ENCODE measurements at places on chromosomes 2 and 18.

DNA sequence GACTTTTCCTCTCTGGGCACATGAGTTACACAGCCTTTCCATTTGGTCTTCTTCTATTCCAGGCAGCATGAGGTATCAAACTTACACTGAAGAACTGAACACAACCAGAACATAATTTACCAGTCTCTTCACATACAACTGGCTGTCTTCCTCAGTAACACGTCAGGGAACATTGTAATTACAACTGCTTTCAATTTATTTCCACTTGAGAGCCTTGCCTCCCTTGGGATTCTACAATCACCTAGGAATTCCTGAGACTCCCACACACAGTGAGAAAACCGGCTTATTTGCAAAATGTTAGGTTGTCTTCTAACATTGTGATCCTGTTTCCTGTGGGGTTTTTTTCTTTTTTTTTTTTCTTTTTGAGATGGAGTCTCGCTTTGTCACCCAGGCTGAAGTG, 149.9 kb downstream of the TMX3 start:
- DNase-seq, result no peak

- DNase-seq, result no peak
Measured at GRCh38 chr18:58114766-58115165, 70.7 kb downstream of the NEDD4L start.

- DNase-seq, result no peak
Measured at GRCh38 chr2:160434254-160434948, 59.2 kb downstream of the RBMS1 start.

DNA sequence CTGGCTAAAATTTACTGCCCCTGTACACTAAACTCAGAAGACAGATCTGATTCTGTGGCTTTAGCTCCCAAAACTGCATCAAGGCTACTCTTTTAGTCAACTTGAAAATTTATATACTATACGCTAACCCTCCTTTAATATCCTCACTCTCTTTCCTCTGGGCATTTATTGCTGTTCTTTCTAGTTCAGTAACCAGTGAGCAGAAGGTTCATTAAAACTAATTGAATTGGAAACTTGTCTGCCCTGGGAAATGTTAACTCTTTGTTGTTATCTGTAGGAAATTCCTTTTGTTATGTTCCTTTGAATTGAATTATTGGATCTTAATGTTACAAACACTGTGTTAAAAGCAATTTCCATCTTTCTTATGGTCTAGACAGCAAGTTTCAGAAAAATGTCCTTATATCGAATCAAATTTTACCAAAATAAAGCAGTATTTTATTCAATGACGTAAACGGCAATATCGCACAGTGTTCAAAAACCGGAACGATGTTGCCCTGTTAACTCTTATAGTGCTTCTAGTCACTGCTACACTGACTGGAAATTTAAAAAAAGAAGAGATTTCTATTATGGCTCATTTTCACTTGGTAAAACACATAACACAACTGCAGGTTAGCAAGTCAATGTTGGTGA, 168.3 kb downstream of the NR4A2 start:
- DNase-seq, result no peak

- DNase-seq, result no peak
Measured at GRCh38 chr2:194610297-194610696, 1046.7 kb upstream of the SLC39A10 start.

- no peak for DNase-seq
Measured at GRCh38 chr18:1846640-1847039, 724.7 kb downstream of the METTL4 start.

DNA sequence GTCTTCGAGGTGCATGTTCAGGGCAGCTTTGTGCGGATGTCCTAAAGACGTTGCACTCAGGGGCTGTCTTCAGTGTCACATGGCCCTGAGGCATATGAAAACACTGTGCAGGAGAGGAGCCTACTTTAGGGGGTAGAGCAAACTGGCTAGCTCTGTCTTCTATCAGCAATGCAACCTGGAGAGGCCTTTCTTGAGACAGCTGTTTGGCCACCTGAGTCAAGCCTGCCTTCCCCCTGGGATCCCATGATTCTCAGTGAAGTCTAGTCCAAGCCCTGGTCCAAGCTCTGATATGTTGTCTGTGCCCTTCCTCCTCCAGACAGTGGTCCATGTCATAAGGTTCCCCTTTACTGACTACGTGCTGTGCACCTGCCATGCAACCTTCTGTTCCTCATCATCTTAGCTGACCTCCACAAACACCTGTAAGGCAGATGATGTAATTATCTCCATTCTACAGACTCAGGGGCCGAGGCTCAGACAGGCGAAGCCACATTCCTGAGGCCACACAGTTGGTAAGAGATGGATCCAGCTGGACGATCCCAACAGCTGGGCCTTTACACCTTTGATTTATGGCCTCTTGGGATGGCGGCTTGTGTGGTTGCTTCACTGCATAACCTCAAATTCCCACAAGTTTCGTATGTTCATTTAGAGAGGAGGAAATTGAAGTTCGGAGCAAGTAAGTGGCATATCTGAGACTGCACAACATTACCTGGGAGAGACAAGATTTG, 109.9 kb downstream of the COPS8 start:
- DNase-seq, result no peak

DNA sequence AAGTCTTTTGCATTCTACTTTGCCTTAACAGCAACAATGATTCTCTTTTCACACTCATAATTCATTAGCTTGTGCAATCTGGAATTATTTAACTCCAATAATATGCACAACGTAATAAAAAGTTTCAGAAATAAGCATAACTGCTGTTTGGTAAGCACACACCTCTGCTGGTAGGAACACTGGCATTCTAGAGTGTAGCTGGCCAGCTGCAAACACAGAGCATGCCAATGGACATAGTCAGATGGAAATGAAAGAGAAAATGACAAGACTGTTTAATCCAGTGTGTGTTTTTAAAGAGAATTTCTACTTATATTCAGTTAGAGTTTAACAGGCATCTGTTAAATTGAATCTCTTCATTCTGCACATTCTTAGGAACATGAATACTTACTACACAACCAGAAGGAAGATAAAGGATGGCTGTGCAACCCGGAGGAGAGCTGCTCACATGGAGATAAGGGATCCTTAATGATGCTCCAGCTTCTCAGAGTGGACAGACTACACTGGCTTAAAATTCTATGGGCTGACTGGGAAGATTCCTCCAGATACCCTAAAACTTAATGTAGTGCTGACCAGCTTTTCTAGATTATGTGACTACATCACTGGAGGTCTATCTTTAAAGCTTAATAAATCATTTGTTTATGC, 94.6 kb upstream of the CHAC2 start:
- no peak for DNase-seq

- DNase-seq, result no peak
Measured at GRCh38 chr2:63186331-63186730, 135.7 kb downstream of the OTX1 start.

- no peak for DNase-seq
Measured at GRCh38 chr2:240390091-240391073, 45.1 kb upstream of the GPC1 start.

GRCh38 chr2:78979380-78980151, 45.9 kb upstream of the REG3G start:
- DNase-seq, result no peak

DNA sequence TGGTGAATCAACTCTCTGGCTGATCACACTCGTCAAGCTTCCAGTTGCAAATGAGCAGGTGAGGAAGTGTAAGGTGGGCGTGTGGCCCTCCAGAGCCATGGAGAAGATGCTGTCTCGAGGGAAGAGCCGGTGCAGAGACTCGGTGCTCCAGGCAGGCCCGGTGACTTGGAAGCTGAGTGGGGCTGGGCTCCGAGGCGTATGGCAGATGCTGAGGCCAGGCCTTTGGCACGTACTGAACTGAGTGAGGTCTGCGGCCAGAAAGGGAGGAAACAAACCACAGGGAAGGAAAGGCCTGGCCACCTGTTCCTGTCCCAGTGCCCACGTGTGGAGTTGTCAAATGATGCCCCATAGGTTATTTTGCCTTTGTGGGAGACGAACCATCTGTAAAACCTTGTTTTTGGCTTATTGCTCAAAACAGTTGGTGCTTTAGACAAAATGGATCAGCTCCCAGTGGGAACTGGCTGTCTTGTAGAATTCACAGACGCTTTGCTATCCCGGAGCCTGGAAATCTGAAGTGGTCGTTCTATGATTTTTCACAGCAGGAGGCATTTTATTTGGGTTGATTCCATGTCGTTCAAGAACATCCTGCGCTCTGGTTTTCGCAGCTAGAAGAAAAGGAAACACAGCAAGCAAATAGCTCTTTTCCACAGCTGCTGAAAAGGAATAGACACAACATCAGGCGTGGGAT, 117.5 kb upstream of the TMEM18 start:
- no peak for DNase-seq

- no peak for DNase-seq
Measured at GRCh38 chr2:235127931-235128330, 176.1 kb downstream of the SH3BP4 start.

DNA sequence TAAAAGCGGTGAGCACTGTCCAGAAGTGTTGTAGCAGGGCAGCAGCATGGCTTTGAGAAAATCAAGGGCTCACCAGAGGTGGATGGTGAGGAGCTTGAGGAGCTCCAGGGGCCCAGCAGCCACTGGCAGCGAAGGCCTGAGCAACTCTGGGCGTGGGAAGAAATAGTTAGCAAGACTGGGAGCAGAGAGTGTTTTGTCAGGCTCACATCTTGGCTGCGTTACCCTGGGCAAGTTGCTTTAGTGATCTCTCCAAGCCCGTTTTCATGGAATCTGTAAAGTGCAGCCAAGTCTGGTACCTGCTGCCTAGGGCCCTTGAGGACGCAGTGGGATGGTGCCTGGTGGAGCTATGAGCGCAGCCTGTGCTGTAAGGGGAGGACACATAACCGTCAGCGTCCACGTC, 78.3 kb downstream of the SH3BP4 start:
- no peak for DNase-seq

Data from stimulated activated CD4-positive, alpha-beta T cell treated with anti-CD3 and anti-CD28 coated beads, Interleukin-4, amount 100 ng/mL, for 4 hours (primary cell).